ENCODE measurements at places on chromosomes 7 and 10.

DNA sequence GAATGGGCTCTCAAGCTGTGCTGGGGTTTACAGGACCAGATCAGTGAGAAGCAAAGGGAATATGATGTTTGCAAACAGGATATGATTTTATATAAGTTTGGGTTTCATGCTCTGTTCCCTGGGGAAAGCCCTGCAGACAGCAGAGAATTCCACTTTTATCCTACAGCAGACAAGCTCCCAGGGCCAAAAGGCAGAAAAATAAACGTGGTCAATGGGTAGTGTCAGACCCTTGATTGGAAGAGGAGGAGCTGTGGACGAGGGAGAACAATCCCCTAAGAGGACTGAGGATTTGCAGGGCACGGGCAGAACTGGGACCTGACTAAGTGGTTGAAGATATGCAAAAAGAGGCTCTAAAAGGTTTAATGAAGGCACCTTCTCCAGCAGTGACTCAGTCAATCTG is 275.3 kb downstream of the HDAC9 start:
- DNase-seq: no peak

DNA sequence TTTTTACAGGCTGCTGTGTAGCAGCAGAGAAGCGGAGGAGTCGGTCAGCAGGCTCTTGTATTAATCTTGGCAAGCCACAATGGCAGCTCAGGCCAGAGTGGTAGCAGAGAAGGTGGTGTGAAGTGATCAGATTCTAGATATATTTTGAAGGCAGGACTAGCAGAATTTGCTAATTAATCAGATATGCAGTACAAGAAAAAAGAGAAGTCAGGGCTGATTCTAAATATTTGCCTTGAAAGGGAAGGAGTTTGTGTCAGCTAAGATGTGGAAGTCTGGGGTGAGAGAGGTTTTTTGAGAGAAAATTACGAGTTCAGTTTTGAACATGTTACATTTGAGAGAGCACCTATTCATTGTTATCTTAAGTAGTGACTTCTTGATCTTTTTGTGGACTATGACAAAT is 176.3 kb downstream of the WNT2 start:
- DNase-seq: no peak

DNA sequence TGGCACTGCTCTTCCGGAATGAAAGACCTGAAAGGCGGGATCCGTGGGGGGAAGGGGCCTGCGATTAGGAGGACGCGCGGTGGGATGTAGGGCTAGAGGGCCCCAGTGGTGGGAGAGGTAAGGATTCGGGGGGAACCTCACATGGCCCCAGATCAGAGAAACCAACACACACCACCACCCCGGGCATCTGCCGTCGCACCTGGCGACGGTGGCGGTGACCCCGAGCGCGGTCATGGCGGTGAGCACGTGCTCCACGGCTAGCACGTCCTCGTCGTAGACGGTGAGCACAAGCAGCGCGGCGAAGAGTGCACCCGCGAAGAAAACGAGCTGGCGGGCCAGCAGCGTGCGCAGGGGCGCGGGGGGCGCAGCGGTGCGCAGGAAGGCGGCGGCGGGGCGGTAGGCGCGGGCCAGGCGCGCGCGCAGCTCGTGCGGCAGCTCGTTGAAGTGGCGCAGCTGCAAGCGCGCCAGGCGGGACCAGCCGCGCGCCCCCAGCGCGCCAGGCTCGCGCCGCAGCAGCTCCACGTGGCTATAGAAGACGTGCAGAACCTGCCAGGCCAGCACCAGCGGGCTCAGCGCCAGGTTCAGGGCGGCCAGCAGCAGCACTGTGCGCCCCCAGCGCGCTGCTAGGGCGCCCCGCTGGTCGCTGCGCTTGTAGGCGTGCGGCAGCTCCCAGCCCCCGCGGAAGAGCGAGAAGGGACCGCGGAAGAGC is 5.7 kb downstream of the ATG9B start:
- DNase-seq: peak; percentile 65

DNA sequence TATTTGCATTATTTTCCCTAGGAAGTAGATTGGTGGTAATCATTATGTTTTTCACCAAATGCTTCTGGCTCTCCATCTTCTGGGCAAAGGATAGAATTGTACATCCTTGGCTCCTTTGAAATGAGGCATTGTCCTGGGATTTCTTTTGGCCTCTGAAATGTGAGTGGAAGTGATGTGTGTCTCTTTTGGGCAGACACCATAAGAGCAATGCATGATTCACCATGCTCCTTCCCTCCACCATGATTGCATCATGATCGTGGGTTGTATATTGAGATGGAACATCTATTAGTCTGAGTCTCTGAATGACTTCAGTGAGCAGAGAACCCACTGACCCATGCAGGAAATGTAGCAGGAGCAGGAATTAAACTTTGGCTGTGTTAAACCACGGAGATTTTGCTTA is 49.2 kb downstream of the ADRA2A start:
- no peak for DNase-seq

- no peak for DNase-seq
These were observed 27.3 kb downstream of the NAPEPLD start for GRCh38 chr7:103121641-103122040.

All from NCI-H1417 treated with DMSO at 0.1 percent for 48 hours (cell line).